ENCODE measurements at places on chromosomes 7 and 10. TPM values are rescaled to one million over a fixed set of nuclear protein-coding genes. Genes with fewer than 3 reads are reported as not detected.

Gene ZPBP
- not detected for total RNA-seq

GRCh38 chr10:75272896-75273295 lies 37.1 kb upstream of the COMTD1 start:
- H3K27me3 ChIP-seq = peaks cover 3% of the 10 kb centered on the region
- no peak for DNase-seq
- no peaks in the 10 kb centered on the region for H3K4me1 ChIP-seq
- no peak overlapping the region for H3K4me3 ChIP-seq
- H3K27ac ChIP-seq = no peak overlapping the region

Gene SEC61G
- 307 TPM for total RNA-seq

DNA sequence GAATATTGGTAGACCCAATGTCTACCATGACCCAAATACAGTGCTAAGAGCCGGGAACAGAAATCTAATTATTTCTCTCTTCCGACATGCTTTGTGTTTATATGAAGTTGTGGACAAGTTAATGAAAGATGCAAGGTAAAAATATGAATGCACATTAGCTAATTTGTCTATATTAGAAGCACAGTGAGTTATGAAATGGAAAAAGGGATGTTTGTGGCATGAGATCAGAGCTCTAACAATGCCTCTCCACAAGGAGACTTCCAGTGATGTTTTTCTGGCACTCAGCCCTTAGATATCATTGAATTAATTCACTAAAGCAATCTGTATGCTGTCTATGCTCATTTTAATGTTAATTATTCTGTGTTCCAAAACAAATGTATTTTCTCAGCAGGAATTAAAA lies 897.2 kb downstream of the CNTNAP2 start:
- H3K4me3 ChIP-seq = no peak overlapping the region
- no peaks in the 10 kb centered on the region for H3K27me3 ChIP-seq
- no peak overlapping the region for H3K27ac ChIP-seq
- no peak for DNase-seq

Gene HOXA2
- 0.16 TPM for total RNA-seq

Gene FBXO24
- total RNA-seq = not detected

DNA sequence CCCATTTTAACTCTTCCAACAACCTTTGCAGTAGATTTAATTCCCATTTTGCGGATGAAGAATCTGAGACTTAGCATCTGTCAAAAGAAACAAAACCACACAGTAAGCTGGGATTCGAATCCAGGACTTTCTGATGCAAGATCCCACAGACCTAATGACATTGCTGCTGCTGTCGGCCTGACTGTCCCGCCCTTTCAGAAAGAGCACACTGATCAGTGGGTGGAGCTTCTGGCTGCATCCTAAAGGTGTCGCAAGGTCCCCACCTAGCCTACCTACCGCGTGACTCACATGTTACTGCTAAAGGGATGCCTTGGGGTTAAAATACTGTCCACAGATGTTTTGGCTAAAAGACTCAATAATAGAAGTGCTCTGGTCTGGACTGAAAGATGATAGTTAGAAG lies 134.7 kb downstream of the EMX2 start:
- no peak for DNase-seq
- H3K4me3 ChIP-seq = no peak overlapping the region
- no peaks in the 10 kb centered on the region for H3K27me3 ChIP-seq

Gene SPDYE11
- total RNA-seq = not detected

Gene MBL2
- total RNA-seq = not detected

Gene TFEC
- total RNA-seq = 2.1 TPM

DNA sequence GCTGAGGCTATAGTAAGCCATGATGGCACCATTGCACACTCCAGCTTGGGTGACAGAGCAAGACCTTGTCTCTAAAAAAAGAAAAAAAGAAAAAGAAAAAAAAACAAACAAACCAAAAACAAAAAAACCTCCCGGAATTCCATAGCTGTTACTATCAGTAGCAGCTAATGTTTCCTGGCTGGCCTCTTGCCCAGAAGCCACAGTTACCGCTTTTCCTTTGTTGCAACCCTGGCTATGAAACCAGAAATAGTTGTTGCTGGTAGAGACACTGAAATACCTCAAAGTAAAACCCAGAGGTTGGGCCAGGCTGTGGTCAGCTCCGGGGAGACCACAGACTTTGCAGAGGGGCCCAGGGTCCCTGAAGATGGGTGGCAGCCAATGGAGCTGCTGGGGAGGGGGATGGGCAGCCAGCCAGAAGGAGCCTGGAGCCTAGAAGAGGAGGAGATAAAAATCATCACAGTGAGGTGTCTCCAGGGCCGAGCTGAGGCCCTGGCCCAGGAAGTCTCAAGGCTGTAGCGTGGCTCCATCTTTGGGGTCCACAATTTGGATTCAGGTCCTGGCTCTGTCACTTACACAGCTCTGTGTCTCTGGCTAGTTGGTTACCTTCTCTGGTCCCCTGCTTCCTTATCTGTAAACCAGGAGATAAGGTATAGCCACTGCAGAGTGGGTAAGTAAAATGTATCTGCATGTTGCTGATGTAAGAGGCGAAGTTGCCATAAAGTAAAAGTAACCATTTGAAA lies 3.4 kb upstream of the CHST12 start:
- peaks cover 45% of the 10 kb centered on the region for H3K4me1 ChIP-seq
- DNase-seq = peak; percentile 90
- H3K27me3 ChIP-seq = no peaks in the 10 kb centered on the region

GRCh38 chr10:43959364-43960134 lies 310.9 kb upstream of the ZNF32 start:
- no peaks in the 10 kb centered on the region for H3K36me3 ChIP-seq
- DNase-seq = no peak
- no peak overlapping the region for H3K27ac ChIP-seq
- peaks cover 25% of the 10 kb centered on the region for H3K4me1 ChIP-seq

GRCh38 chr7:37201003-37201875 lies 247.4 kb downstream of the ELMO1 start:
- H3K4me3 ChIP-seq = no peak overlapping the region
- H3K36me3 ChIP-seq = peaks cover 8% of the 10 kb centered on the region
- DNase-seq = peak; percentile 92

- no peaks in the 10 kb centered on the region for H3K4me1 ChIP-seq
- H3K36me3 ChIP-seq = no peaks in the 10 kb centered on the region
- no peak within 1 kb of the TSS for H3K27ac ChIP-seq
Measured at GRCh38 chr7:22356701-22357310, at the start of gene RAPGEF5. RAPGEF5 (minus strand) TSS chr7:22357154; CDS start chr7:22357060, 94 bp downstream.

- no peak overlapping the region for H3K27ac ChIP-seq
- H3K4me1 ChIP-seq = no peaks in the 10 kb centered on the region
- no peak for DNase-seq
- no peaks in the 10 kb centered on the region for H3K27me3 ChIP-seq
- no peaks in the 10 kb centered on the region for H3K36me3 ChIP-seq
Measured at GRCh38 chr10:62626079-62626478, 178.4 kb upstream of the ADO start.

Gene NOM1
- total RNA-seq = 6.3 TPM

Gene PODXL
- 47.6 TPM for total RNA-seq

- H3K36me3 ChIP-seq = no peaks in the 10 kb centered on the region
- no peaks in the 10 kb centered on the region for H3K4me1 ChIP-seq
- no peak for DNase-seq
- no peak overlapping the region for H3K4me3 ChIP-seq
- no peak overlapping the region for H3K27ac ChIP-seq
Measured at GRCh38 chr7:85014936-85015660, 171.8 kb downstream of the SEMA3D start.

- no peak overlapping the region for H3K27ac ChIP-seq
- no peak overlapping the region for H3K4me3 ChIP-seq
- H3K27me3 ChIP-seq = no peaks in the 10 kb centered on the region
Measured at GRCh38 chr10:5496261-5497250, 2.8 kb downstream of the CALML5 start.

GRCh38 chr7:18347170-18347569 lies 148.4 kb upstream of the HDAC9 start:
- no peak for DNase-seq
- H3K27me3 ChIP-seq = no peaks in the 10 kb centered on the region
- H3K27ac ChIP-seq = no peak overlapping the region
- H3K4me1 ChIP-seq = no peaks in the 10 kb centered on the region
- no peak overlapping the region for H3K4me3 ChIP-seq

Gene CHN2
- 2.7 TPM for total RNA-seq

- H3K4me1 ChIP-seq = peaks cover 39% of the 10 kb centered on the region
- no peak for DNase-seq
- peak overlapping the region; percentile 99 for H3K27ac ChIP-seq
- H3K36me3 ChIP-seq = no peaks in the 10 kb centered on the region
Measured at GRCh38 chr7:96320442-96320841, 1.5 kb downstream of the SLC25A13 start.

Gene ANKRD61
- total RNA-seq = not detected

Gene PEX1
- 11.3 TPM for total RNA-seq

DNA sequence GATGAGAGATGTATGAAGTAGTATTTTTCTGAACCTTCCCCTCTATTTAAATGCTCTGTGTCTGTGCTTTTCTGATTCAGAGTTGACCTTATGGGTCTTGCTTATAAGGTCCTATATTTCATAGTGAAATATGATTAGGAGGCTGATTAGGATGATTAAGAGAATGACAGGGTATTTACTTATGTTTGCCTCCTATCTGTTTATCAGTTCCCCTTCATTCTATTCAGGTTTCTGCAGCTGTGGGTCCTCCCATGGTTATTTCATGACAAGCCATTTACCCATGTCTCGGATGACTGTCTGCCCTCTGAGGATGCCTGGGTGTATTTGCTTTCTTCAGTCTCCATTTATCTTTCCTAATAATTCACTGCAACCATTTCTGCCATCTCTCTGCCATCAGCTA lies 16.9 kb downstream of the RPA3 start:
- no peak overlapping the region for H3K27ac ChIP-seq
- H3K27me3 ChIP-seq = no peaks in the 10 kb centered on the region
- H3K4me1 ChIP-seq = no peaks in the 10 kb centered on the region
- no peak for DNase-seq

- H3K27ac ChIP-seq = no peak overlapping the region
- no peak for DNase-seq
- no peaks in the 10 kb centered on the region for H3K36me3 ChIP-seq
- H3K27me3 ChIP-seq = no peaks in the 10 kb centered on the region
Measured at GRCh38 chr10:32687546-32687945, 241.6 kb downstream of the CCDC7 start.

- no peak overlapping the region for H3K4me3 ChIP-seq
- no peak overlapping the region for H3K27ac ChIP-seq
- no peaks in the 10 kb centered on the region for H3K4me1 ChIP-seq
Measured at GRCh38 chr10:93218386-93218785, 144.7 kb downstream of the CYP26A1 start.

- no peaks in the 10 kb centered on the region for H3K27me3 ChIP-seq
- H3K4me3 ChIP-seq = peak overlapping the region; percentile 22
- no peak for DNase-seq
- peaks cover 23% of the 10 kb centered on the region for H3K4me1 ChIP-seq
- peak overlapping the region; percentile 91 for H3K27ac ChIP-seq
Measured at GRCh38 chr10:60140651-60141632, 234.6 kb upstream of the CCDC6 start.

DNA sequence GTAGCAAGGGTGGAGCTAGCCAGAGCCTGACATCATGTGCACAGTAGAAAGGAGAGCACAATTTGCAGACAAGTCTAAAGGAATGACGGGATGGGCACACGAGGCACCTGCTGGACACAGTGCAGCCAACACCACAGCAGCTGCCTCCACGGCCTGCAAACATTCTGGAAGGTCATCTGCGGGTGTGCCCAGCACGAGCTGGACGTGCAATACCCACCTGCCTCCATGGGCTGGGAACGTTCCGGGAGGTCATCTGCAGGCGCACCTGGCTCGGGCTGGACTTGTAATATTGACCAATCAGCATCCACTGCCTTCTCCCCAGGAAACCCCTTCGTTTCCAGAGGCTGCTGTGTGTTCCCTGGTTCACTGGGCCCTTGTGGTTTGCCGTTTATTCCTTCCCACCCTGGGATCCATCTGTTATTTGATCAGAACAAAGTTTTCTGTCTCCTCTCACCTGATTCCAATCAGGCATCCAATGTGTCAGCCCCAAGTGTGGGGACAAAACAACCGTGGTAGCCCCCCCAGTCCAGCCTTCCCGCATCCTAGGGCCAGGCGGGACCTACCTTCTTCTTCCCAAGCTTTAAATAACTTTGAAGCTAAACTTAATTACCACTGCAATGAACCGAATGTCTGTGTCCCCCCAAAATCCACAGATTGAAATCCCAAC lies 243.4 kb upstream of the PPP2R2D start:
- no peaks in the 10 kb centered on the region for H3K27me3 ChIP-seq
- no peak for DNase-seq
- no peak overlapping the region for H3K4me3 ChIP-seq
- H3K4me1 ChIP-seq = no peaks in the 10 kb centered on the region
- H3K36me3 ChIP-seq = no peaks in the 10 kb centered on the region
